ENCODE measurements at places on chromosomes 1 and 21.

GRCh38 chr1:239814306-239814881 is 277.3 kb upstream of the FMN2 start:
- DNase-seq = no peak

DNA sequence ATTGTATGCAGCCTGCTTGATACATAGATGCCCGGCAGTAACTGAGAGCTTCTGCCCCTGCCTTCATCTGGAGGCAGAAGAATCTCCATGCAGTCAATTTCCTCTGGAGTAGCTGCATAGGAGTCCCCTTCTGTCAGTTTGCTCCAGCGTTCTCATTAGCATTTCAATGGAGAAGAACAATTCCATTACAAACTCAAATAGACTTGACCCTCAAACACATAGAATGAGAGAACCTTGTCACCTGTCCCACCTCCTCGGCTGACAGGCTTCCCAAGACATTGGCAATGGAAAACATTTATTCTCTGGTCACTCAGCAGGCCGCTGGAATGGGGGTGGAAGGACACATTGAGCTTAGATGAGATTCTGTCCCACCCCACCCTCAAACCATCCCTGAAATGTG is 45.6 kb upstream of the TMEM51 start:
- DNase-seq = no peak

GRCh38 chr1:8818325-8818775 is 910 bp upstream of the RERE start:
- no peak for DNase-seq

GRCh38 chr1:111161843-111162487 is 21.9 kb downstream of the CEPT1 start:
- DNase-seq = no peak

GRCh38 chr1:92901699-92902405 is 59.4 kb downstream of the DIPK1A start:
- DNase-seq = no peak

- DNase-seq = no peak
Measured at GRCh38 chr1:218711001-218711400, 365.9 kb downstream of the TGFB2 start.

DNA sequence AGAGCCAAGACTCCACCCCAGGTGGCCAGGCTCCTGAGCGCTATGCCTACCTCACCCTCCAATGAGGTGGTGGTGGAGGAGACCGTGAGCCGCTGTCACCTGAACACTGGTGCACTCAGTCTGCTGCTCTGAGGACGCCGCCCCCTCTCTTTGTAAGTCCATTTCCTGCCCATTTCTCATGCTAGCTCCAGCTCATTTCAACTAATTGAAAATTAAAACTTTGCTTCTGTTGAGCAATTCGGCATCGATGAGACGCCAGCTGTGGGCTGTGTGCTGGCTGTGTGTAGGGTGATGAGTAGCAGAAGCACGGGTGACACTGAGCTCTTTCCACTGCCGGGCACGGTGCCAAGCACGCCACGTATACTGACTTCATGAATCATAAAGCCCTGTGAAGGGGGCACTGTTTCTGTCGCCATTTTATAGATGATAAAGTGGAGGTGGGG is 11.2 kb downstream of the TNFRSF1B start:
- no peak for DNase-seq

DNA sequence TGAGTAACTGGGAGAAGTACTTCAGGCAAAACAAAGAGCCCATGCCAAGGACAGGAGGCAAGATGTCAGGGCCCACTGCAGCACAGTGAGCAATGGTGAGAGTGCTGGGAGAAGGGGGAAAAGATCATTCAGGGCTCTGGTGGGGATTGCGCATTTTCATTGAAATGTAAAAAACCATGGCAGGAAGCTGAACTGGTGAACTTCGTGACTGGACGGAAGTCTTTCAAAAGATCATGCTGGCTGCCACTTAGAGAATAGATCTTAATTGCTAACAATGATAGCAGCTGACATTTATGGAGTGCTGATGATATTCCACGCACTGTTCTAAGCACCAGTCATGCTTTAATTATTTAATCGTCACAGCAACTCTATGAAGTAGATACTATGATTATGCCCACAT is 107.0 kb downstream of the TGFBR3 start:
- no peak for DNase-seq

- no peak for DNase-seq
Measured at GRCh38 chr1:171769754-171770153, 11.7 kb upstream of the METTL13 start.
